ENCODE measurements at places on chromosomes 1 and 21.

GRCh38 chr1:60274422-60275290, 201.1 kb upstream of the C1orf87 start:
- DNase-seq = no peak

DNA sequence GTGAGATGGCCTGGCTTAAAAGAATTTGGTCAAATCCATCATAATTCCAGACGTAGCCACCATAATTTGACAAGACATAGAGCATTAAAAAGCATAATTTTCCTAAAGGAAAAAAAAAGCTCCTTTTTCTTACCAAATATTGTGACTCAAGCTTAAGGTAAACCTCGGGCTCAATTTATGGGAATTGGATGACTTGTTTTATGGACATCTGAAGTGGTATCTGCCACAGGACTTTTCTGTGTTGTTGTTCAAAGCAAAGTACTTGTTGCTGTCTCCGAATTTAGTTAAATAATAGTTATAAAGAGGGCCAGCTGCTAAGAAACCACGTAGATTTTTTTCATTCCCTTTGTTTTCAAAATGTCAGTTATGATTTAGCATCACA, 1.1 kb downstream of the MPZL1 start:
- DNase-seq = peak; percentile 26

DNA sequence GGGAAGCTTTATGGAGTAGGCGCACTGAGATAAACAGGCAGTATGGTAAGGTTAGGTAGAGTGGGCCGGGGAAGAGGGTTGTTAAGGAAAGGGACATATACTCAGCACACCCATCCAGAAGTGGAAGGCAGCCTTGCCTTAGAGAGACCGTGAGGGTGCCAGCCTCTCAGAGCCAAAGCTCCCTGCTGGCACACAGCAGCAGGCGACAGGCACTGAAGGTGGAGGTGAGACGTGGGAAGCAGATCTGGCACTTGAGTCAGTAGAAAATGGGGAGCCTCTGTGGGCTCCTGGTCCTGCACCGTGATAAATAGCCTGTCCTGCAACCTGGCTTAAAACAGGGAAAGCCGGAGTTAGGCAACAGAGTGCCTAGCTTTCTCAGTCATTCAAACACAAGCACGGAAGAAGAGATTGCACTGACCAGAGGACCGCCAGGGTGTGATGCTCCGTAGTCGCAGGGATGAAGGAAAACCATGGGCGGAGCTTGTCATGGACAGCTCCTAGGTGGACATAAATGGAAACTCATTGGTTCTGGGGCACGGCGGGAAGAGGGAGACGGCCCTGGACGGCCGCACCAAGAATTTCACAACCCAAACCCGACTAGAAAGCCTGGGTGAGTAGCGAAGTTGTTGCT, 15.5 kb downstream of the KCNK1 start:
- no peak for DNase-seq

DNA sequence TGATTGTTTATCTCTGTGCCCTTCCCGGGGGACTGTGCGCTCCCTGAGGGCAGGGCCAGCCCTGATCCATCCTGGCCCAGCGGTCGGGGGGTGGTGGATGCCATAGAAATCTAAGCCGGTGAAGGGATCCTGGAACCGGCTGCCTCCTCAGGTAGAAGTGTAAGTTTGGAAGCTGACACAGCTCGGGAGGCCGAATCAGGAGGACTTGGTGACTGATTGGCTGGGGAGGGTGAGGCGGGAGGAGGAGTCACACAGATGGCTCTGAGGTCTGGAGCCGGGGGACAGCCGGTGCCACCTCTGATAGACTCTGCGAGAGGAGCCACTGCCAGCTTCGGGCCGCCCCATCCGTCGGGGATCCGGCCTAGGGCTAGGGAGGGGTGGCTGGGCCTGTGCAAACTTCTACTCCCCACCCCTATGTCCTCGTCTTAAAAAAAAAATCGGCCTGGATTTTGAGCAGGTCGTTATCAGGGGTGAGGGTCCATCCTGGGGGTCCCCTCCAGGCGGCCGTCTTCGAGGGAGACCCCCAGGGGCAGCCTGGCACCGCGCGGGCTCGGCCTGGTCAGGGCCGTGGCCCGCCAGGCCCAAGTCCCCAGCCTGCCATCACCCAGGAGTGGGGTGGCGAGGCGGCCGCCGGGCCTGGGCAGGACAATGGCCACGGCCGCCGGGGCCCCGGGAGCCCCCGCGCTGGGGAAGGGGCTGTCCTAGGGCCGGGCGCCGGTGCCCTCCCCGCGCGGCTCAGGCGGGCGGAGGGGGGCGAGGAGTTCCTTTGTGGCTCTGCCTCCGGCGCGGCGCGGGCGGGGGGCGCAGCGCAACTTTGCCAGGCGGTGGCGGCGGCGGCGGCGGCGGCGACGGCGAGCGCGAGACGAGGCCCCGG, 708 bp upstream of the ZNF362 start:
- peak; percentile 10 for DNase-seq

DNA sequence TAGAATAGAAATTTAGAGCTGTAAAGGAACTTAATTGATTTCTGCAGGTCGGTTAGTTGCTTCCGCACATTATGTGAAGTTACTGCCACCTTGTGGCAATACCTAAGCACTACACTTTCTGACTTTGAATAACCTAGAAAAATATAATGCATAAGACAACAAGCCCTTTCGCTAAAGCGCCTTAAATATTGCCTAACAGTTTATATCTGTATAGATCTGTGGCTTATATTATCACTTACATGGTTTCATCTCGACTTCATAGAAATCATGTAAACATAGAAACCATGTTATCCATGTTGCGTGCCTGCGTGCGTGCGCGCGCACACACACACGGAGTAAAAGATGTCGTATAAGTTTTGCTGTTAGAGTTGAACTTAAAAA, 10.9 kb upstream of the IFI16 start:
- peak; percentile 58 for DNase-seq

DNA sequence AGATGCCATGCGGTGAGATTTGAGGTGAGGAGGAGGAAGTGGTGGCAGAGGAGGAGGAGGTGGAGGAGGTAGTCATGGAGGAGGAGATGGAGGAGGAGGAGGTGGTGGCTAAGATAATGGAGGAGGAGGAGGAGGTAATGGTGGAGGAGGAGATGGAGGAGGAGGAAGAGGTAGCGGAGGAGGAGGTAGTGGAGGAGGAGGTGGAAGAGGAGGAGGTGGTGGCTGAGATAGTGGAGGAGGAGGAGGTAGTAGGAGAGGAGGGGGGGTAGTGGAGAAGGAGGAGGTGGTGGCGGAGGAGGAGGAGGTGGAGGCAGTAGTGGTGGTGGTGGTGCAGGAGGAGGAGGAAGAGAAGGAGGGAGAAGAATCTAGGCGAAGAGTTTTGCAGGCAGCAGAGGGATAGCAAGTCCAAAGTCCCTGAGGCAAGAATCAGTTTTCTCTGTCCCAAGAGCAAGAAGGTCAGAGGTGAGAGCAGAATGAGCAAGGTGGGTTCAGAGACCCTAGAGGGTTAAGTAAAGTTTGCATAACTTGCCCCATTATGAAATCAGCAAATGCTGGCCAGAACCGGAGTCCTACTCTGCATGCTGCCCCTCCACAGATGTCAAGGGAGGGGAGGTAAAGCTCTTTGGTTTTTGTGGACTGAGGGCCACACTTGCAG, 38.9 kb upstream of the GNPAT start:
- no peak for DNase-seq

Measured in M059J (cell line).